D341Med (cell line): ENCODE measurements at places on chromosomes 13 and 19.
A peak's percentile ranks its signal among the peaks of the same experiment; 100 is the strongest.

DNA sequence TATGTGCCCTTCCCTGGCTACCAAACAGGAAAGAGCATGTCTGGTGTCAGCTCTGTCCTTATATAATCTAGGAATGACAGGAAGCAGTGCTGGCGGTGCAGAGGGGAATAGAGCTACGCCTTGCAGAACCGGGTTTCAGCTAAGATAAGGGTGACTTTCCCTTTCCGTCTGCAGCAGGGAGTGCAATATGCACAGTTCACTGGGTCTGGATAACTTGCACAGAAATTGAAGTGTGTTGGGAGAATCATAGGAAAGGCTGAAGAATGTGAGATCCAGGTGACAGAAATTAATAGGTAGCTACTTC lies 90.0 kb upstream of the TSHZ3 start:
- no peak for DNase-seq

GRCh38 chr13:111663953-111664421 lies 343.5 kb downstream of the TEX29 start:
- no peak for DNase-seq

DNA sequence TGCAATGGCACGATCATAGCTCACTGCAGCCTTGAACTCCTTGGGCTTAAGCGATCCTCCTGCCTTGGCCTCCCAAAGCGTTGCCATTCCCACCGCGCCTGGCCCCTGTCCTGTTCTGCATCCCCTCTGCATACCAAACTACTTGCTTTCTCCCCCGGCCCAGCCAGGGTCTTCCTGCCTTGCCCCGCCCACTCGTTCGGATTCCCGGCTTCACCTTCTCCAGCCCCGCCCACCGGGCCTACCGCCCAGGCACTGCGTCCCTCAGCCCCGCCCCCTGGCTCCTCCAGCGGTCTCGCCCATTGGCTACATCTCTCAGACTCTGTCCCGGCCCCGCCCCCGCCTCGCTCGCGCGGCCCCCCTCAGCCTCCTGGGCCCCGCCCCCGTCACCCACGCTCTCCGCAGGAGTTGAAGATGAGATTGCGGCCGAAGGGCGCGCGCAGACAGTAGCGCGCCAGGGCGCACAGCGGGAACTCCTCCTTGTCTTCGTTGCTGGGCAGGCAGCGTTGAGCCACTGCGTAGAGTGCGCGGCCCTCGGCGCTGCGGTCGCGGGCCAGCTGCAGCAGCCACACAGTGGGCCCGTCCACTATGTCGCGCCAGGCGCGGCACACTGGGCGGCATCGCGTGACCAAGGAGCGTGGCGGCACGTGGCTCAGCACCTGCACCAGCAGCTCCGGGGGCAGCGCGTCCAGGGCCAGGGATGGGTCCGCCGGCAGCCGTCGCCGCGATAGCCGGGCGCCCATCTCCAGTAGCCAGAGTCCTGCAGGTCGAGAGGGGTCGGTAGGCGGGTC lies 19.0 kb downstream of the MRPS12 start:
- DNase-seq = peak; percentile 83

DNA sequence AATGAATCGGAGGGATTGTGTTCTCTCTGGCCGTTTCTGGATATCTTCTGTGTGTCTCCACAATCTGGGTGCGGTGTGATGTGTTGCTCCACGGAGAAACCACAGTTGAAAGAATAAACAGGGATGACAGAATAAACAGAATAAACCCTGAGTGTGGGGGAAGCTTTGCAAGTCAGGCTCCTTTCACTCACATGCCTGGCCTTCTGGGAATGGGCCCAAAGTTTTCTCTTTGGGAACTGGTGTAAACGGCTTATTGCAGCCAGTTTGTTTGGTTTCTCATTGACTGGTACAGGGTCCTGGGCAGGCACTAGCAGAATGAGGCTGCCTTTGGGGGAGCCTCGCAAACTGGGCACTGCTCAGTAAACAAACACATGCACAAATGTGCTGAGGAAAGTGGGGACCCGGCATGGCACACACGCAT lies 324.7 kb downstream of the DLEU7 start:
- no peak for DNase-seq

DNA sequence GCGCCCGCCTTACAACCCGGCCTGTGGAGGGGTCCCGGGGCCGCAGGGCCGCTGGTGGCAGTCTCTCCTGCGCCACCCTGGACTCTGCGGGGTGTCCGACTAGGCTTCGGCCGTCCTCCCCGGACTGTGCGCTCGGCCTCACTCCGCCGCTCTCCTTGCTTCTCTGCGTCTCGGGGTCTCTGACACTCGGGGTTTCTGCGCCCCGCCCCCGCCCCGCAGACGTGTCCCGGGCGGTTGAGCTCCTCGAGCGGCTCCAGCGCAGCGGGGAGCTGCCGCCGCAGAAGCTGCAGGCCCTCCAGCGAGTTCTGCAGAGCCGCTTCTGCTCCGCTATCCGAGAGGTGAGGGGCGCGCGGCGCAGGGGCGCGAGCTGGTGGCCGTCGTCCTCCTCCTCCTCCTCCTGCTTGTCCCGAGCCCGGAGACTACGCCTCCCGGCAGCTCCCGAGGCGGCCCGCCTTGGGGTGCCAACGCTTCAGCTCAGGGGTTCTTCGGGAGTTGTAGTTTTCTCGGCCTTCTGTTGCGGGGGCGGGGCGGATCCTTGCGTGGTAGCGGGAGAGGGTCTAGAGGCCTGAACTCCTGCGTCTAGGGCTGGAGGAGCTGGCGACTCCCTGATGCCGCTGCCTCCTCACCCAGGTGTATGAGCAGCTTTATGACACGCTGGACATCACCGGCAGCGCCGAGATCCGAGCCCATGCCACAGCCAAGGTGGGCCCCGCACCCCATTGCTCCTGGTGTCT lies 627 bp downstream of the LIN7B start:
- DNase-seq = peak; percentile 79

DNA sequence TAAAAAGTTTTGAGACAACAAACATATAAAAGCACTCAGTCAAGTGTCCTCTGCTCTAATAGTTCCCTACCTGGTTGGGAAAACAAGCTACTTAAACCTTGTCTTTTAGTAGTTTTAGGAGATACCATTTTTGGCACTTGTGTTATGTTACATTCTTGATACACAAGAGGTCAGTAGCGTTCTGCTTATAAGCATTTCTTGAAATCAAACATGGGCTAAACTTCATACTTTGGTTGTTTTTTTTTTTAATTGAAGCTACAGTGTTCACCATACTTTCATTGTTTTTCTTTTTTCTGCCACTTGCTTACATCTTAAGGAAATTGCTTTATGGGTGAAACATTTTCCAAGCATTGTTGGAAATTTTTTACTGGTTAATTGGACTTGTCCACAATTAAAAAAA lies 12.9 kb downstream of the NHLRC3 start:
- no peak for DNase-seq

DNA sequence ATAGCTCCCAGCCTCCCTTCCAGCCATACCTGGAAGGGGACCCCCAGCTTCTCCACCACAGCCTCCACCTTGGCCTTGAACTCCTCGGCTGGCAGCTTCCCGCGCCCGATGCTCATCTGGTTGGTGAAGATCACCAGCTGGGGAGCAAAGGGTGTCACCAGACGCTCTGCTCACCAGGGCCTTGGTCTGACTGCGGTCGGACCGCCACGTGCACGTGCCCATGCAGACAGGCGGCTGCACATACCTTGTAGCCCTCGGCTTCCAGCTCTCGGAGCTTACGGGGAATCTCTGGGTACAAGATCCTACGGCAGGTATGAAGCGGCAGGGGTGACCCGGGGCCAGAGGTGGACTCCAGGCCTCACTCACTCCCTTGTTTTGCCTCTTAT lies 3.4 kb downstream of the PNKP start:
- no peak for DNase-seq

GRCh38 chr13:18943273-18943672 lies 238.4 kb downstream of the TUBA3C start:
- DNase-seq = no peak

DNA sequence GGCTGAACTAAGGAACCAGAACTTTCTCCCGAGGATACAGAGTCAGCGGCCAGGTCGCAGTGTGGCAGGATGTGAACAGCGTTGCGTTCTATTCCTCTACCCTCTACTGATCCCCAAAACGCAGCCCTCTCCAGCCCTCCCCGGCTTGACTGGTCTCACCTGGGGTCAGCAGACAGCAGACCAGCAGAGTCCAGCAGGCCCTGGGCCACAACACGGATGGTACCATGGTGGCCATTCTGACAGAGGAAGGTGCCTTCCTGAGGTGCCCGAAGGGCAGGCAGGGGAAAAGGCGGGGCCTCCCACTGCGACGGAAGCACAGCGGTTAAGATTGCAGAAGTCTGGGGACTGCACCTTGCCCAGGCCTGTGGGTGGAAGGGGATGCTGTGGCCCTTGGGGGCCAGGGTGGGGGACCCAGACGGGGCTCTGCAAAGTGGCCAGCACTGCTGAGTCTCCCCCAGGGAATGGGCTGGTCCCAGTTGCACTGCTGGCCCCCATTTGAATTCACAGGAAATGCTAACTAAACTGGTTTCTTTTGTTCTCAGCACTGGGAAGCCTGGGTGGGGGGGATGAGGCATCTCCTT lies at the start of gene ICAM3:
ICAM3 (minus strand) TSS at position 245 of the 581 bp plus-strand sequence; CDS start at position 235, 10 bp downstream.
- no peak for DNase-seq

DNA sequence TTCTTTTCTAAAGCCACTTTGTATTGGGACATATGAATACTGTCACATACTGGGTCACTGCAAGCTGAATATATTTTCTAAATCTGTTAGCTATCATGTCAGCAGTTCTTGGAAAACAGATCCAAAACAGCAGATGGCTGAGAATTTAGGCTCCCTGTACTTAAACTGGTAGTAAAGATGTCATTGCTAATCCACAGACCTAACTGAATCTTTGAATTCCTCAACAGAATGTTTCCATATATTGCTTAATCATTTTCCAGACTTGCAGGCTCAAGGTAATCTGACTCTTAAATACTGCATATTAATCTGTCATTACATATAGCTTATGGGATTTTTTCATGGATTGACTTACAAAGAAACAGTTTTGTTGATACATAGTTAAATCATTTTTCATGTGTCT lies 639.0 kb upstream of the KLHL1 start:
- DNase-seq = peak; percentile 40
